ENCODE measurements at places on chromosomes 1 and 21.

GRCh38 chr1:221567859-221568507 lies 173.9 kb downstream of the DUSP10 start:
- no peak for DNase-seq

DNA sequence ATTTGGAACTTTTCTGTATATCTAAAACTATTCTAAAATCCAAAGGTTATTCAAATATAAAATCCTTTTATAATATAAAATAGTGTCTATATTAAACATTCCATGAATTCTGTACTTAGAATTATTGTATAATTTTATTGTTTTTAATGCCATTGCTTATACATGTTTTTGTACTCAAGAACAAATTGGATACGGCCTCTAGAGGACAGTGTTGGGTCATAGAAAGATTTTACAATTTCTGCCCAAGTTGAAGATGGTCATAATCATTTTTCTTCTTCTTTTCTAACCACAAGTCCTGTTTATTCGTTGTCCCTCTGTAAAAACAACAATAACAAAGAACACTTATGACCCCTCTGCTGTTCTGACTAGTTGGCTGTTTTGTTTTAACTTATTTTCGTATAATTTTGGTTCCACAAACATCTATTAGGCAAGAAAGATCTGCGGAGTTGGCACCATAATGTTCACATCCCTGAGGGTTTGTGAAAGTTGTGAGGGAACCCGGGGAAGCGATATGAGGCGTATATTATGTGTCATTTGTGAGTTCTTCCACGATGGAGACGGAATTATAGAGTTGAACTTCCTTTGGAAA lies 75.7 kb upstream of the KIF26B start:
- no peak for DNase-seq

- DNase-seq: no peak
Measured at GRCh38 chr21:44952116-44952928, 12.5 kb downstream of the SLX9 start.

DNA sequence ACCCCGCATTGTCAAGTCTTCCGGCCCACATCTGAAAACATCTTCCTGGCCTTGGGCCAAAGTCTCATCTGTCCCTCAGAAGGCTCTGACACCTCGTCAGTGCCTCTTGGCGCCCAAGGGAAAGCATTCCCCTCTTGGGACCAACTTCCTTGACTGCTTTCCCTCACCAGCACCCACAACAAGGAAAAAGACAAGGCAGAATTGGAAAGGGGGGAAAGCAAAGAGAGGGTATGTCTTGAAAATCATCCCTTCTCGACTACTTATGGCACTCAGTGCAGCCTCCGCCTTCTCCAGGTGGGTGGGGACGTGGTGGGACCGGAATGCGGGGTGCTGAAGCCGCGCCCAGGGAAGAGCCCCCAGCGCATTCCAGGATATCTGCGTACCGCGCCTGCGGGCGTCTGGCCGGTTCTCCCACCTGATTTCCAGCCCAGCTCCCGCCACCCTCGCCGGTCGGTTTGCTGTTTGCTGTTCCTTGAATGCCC lies 554 bp upstream of the SLC39A1 start:
- no peak for DNase-seq

GRCh38 chr1:203327684-203328457 lies 22.6 kb downstream of the BTG2 start:
- DNase-seq: peak; percentile 81

DNA sequence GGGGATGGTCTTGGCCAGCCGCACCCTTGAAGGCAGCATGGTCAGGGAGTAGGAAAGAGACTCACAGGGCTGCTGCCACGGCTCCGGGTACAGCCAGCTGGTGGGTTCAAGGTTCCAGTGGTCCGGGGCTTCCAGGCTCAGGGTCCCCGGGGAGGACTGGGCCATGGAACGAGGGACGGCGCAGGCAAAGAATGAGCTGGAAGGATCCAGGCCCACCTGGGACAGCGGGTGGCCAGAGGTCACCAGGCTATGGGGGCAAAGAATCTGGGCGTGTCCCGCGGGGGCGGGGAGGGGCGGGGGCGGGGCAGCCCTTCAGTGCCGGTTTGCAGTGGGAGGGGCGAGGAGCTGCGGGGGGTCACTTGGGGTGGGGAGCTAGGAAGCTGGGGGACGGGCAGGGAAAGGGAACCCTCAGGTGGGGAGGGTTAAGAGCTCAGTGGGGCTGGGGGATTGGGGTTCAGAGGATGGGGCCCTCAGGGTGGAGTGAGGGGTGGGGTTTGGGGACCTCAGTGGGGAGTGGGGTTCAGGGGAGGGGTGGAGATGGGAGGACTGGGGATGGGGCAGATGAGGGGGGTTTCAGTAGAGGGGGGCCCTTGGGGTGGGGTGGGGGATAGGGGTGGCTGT lies at the start of gene DNMT3L:
TSS of gene DNMT3L (minus strand) at position 223 of the 621 bp plus-strand sequence. CDS start 638 bp downstream, outside the sequence.
- no peak for DNase-seq

DNA sequence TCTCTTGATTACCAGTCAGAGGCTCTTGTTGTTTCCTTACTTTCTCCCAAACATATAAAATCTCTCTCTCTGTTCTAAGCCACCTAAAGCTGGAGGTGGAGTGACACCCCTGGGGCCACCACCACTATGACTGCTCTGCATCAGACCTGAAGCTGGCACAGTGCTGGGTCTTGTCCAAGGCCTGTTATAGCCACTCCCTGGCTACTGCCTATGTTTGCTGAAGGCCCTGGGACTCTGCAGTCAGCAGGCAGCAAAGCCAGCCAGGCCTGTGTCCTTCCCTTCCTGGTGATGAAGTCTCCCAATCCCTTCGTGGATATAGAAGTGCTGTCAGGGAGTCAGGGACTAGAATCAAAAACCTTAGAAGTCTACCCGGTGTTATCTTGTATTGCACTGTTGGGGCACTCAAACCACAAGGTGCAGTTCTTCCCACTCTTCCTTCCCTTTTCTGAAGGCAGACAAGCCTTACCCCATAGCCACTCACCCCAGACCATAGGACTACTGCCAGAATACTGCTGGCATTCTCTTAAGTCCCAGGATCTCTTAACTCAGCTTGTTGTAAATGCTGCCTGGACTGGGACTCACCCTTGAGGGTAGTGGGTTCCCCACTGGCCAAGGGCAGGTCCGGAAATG lies 103.1 kb downstream of the RPS6KC1 start:
- no peak for DNase-seq

- no peak for DNase-seq
Measured at GRCh38 chr1:228093050-228093906, 9.8 kb downstream of the C1orf35 start.

DNA sequence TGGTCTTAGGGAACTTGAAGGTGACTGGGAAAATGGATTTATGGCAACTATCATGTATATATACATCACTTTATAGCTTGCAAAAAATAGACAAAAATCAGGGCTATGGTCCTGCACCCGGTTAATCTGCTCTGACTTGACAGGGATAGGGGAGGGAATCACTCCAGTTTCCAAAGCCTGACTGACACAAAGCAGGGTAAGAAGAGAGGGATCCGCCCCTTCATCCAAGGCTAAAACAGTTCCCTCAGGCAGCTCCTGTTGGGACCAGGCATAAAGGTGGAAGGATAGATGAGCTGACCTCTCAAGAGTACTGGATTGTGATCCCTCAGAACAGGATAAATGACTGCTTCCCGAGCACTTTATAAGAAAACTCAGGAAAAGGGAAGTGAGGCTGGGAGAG lies 1.4 kb downstream of the PBXIP1 start:
- DNase-seq: no peak

DNA sequence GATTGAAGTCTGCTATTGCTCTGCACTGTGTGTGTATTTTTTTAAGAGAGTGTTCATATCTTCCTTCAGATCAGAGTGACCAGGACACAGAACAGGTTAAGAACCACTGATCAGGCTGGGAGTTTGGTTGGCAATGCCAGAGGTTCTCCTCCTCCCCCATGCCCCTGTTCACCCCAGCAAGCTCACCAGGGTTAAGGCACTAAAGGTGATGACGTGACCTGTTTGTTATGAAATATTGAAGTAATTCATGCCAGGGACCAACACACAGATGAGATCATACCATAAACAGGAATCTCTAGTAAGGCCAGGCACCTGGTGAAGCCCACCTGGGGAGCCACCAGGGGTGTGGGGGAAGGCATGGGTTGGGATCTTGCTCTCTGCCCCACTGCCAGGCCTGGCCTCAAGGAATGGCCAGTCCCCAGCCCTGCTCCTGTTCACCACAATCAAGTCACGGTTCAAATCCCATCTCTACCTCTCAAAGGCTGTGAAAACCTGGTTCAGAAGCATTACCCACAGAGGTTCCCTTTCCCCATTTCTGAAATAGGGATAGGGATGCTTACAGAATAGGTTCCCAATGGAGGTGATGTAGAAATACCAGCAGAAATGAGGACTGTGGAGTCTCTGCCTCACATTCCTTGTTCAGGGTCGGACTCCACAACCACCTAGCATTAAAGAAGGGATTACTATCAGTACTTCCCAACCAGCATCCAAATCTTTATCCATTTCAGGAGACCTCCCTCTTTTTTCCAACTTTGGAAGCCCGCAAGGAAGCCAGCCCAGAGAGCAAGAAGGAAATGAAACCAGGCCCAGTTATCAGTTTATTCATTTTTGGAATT lies 2.4 kb downstream of the ID3 start:
- DNase-seq: no peak

DNA sequence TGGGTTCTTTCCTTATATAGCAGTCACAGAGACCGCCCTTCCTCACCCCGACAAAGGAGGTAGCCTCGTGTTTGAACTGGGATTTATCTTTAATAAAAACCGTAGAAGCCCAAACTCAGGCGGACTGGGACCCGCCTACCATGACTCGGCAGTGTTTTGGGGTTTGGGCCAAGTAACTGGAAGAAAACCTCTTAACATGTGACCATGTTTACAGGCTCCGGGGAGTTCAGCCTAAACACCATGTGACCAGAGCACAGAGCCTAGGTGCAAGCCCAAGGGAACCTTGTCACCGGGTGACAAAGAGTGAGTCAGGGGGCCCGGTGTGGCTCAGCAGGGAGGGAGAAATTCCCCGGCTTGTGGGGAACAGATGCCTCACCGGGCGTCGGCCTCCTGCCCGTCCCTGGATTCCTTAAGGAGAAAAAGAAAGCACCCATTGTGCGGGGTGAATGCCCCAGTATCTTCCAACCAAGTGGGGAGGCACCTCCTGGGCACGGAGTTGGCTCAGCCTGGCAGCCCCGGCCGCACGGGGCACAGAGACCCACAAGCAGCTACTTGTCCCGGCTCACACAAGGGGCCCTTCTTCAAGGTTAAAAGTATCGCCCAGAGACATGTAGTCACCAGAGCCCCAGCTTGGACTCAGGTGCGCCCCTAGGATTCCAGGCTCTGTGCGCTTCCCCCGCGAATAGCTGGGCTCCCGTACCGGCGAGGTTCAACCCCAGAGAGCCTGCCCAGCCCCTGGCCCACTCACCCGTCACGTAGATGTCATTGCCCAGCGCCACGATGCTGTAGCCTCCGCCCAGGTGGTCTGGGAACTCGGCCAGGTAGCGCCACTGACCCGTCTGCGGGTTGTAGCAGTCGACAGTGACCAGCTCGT lies 1.4 kb downstream of the KLHL21 start:
- DNase-seq: peak; percentile 65
